AG09319 (cell line): ENCODE measurements at places on chromosomes 6 and 20.
A peak's percentile ranks its signal among the peaks of the same experiment; 100 is the strongest.

- DNase-seq, result peak; percentile 25
Measured at GRCh38 chr6:116536216-116536621, 9.3 kb downstream of the TRAPPC3L start.

DNA sequence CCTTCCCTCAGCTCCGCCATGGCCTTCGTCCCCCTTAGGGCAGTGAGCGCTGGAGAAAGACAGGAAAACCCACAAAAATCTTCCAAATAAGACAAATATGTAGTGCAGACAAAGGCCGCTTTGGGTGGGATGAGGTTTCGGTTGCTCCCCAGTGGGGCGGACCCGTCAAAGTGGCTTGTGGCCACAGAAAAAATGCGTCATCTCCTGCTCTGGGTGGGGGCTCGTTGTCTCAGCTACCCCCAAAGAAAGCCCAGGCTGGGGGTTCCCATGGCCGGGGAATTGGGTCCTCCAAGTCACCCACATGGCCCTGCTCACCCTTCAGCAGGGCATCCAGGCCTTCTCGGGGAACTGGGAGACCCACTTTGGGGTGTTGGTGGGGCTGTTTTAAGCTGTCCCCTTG lies 21.9 kb upstream of the SCUBE3 start:
- no peak for DNase-seq

- DNase-seq, result no peak
Measured at GRCh38 chr6:159929819-159930218, 39.0 kb downstream of the MAS1 start.

DNA sequence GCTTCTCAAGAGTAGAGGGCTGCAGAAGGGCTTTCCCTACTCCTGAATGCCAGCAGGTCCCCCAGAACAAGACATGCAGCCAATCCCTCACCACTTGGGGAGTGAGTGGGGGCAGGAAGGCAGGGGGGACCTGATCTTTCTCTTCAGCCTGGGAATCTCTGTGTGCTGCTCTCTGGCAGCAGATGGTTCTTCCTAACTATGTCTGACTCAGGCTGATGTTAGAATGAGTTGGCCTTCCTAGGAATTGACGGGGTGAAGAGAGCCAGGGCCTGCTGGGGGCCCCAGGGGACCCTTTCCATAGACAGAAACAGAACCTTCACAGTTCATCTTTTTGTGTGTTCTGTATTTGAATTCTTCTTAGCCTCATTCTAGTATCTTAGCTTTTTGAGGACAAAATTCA lies 29.0 kb upstream of the TCP11 start:
- DNase-seq, result no peak

DNA sequence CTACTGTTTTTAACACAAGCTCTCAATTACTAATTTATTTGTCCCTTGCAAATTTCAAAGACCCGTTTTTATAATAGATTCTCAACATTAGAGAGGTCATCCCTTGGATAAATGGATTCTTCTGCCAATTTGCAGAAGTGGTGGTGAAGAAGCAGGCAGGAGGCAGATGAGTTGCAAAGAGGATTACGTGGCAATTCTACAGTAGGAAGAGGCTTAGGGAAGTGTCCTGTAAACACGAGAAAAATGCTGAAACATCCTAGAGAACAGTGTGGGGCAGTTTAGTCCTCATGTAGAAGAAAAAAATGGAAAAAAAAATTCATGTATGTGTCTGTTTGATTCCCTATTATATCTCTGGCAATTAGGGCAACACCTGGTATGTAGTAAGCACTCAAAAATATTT lies 87.6 kb downstream of the BMP2 start:
- no peak for DNase-seq
